ENCODE measurements at places on chromosomes 12 and 14.

DNA sequence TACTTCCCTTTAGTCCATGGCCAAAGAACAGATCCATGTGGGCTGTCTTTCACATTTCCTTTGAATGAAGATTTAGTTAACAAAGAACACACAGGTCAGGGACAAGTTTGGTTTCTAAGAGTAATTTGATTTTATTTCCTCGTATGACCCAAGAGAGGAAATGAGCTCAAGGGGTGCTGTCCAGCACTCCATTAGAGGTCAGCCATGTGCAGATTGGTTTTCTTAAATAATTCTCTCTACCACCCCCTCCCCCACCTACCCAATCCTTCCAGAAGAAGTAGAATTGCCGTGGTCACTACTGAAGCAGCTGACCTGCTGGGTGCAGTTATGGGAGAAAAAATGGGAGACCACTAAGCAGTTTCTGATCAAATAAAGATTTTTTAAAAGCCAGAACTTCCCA, 13.9 kb upstream of the OAS1 start:
- DNase-seq = no peak

GRCh38 chr14:99408971-99409289, 71.7 kb downstream of the SETD3 start:
- no peak for DNase-seq

DNA sequence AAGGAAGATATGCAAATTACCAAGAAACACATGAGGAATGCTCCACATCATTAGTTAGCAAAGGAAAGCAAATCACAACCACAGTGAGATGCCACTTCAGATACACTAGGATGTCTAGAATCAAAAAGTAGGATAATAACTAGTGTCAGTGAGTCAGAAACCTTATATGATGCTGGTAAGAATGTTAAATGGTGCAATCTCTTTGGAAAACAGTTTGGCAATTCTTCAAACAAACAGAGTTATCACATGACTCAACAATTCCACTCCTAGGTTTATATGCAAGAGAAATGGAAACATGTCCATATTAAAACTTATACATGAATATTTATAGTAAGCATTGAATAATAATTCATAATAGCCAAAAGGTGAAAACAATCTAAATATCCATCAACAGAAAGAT, 220.9 kb downstream of the FOXG1 start:
- no peak for DNase-seq

GRCh38 chr12:122740351-122740750, 9.7 kb upstream of the HCAR1 start:
- no peak for DNase-seq

DNA sequence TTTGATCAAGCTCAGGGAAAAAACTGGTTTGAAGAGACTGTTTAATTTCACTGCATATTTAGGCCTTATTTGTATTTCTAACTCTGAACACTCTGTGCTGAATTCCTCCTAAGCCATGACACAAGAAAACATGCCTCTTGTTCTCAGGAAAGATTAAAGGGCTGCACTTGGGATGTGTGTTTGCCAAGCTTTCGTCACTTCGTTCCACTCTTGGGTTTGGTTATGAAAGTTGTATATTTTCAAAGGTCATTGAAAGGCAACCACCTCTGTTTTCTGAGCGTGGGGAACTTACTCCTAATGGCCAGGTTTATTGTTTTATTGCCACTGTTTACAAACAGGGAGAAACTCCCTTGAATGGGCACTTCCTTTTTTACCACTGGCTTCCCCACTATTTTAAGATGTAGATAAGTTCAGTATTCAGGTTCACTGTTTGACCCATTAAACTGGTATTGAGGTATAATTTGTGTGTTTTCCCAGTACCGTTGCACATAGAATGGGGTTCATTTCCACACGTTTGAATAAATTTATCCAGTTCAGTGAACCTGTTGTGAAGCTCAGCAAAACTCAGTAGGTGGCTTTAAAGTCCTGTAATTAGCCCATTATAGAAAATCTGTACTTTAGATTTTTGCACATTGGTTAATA, 65.3 kb downstream of the NKX2-1 start:
- DNase-seq = no peak

DNA sequence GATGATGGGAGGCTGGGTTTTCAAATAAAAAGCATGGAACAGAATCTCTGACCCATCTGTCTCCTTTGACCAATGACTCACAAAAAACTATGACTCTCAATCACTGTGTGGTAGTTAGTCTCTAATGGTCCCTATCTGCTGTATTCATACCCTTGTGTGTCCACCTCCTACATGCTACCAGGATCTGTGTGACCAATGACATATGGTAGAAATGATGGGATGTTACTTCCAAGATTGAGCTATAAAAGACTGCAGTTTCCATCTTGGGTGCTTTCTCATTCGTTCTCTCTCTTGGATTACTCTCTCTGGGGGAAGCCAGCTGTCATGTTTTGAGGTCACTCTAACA, 144.7 kb upstream of the BTG1 start:
- DNase-seq = no peak

GRCh38 chr12:12079291-12079690, 8.6 kb downstream of the BCL2L14 start:
- no peak for DNase-seq

DNA sequence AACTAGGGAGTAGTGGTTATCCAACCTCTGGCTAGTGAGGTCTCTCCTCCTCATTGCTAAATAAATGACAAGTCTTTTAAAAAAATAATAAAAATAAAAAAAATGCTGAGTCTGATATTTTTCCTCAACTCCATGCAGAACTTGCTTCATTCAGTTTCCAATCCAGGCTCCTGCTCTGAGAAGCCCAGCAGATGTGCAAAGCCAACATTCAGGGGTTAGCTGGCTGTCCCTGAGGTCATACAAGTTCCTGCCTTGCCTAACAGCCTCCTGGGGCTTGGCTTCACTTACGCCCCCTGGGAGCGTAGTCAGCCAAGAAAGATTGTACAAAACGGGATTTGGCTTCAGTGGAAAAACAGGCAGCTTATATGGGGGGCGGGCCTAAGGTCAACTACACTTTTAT, 23.3 kb downstream of the RTRAF start:
- DNase-seq = no peak

DNA sequence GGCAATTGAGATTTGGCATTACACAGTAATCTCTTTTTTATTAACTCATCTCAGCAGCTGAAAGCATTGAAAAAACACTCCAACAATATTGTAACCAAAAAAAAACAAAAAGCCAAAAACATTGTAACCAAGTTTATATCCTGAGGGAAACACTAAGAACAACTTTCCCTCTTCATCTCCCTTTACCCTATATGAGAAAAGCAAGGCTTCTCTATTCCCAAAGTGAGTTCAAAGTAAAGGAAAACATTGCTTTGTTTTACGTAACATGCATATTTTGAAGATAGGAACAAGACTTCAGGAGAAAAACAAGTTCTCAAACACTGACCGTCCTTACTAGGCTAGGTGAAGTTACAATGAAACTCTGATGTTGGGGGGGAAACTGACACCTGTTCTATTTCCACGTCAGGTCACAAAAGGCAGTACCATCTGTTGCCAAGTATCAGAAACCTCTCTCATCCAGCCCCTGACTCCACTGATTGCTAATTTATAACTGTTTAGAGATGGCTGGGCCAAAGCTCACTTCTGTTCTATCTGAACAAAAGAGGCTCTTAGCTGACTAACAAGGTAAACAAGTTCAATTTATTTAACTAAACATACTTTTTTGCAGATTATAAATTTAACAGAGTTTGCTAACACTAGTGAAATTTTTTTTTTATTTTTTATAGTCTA, 67.9 kb upstream of the PLXNC1 start:
- no peak for DNase-seq

GRCh38 chr12:89756585-89757398, 48.2 kb upstream of the ATP2B1 start:
- no peak for DNase-seq

DNA sequence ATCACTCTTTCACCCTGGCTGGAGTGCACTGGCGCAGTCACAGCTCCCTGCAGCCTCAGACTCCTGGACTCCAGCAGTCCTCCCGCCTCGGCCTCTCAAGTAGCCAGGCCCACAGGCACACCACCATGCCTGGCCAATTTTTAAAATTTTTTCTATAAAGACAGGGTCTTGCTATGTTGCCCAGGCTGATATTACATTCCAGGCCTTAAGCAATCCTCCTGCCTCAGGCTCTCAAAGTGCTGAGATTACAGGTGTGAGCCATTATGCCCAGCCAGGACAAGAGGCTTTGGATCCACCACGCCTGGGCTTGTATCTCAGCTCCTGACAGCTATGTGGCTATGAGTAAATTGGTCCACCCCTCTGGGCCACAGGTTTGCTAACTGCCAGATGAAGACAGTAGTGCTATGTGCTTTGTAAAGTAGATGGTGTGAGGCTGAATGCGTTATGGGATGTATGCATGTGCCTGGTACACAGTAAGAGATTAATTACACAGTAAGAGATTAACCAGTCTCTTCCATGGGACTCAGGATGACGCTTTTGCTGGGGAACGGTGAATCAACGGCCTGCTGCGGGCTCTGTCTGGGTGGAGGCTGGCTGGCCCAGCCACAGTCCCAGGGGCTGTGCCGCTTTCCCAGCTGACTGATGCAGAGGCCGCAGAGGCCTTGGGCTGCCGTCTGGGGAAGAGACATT, 53.3 kb upstream of the NCOR2 start:
- DNase-seq = no peak

- no peak for DNase-seq
These were observed 56.8 kb downstream of the SPPL3 start for GRCh38 chr12:120847392-120847791.

DNA sequence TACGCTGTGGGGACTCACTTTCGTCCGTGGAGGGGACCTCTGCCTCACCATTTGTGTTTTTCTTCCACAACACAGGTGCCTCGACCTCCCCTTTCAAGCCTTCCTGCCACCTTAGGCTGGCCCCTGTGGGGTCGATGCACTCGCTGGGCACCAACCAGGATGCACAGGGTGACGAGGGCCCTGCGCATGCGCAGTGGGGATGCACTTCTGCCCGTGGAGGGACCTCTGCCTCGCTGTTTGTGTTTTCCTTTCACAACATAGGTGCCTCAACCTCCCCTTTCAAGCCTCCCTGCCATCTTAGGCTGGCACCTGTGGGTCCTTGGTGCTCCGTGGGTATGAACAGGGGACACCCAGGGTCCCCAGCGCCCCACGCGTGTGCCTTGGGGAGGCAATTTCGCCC, 356.8 kb downstream of the ALG10 start:
- no peak for DNase-seq

DNA sequence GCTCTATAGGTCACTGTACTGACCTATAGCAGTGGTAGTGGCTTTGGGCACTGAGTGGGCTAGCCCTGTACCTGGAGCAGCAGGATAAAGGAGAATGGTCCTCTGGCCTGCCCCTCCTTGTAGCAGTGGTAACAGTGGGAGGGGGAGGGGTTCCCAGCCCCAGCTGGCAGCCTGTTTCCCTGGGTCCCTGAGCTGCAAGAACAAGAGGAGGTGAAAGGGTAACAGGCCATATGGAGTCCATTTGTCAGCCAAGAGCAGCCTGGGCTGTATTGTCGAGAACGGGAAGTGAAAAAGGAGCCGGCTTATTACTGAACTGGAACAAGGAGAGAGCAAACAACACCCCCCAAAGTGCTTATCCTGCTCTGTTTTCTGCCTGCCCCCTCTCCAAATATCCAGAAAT, 73.8 kb upstream of the SRSF5 start:
- no peak for DNase-seq

GRCh38 chr14:75197338-75197737, 20.9 kb upstream of the TMED10 start:
- no peak for DNase-seq

GRCh38 chr14:39957290-39957689, 525.1 kb upstream of the FBXO33 start:
- DNase-seq = no peak

GRCh38 chr12:132140501-132140900, 3.6 kb downstream of the DDX51 start:
- DNase-seq = no peak

GRCh38 chr12:114876968-114877680, 193.1 kb upstream of the TBX3 start:
- no peak for DNase-seq

DNA sequence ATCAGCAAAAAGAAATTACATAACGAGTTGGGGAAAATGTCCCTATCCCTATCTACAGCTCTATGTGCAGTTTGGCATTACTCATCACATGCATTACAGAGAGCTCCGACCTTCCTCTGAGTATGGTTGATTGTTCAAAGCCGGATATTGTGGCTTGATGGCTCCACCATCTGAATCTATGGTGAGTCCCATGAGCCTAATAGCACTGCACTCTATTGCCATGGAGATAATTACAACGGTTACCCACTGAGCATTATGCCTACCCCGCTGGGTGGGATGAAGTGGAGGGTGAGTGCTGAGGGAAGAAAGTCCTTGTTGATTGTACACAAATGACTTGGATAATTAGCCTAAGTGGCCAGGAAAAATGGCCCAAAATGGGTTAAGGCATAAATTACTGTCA, 800.5 kb downstream of the NRXN3 start:
- no peak for DNase-seq

DNA sequence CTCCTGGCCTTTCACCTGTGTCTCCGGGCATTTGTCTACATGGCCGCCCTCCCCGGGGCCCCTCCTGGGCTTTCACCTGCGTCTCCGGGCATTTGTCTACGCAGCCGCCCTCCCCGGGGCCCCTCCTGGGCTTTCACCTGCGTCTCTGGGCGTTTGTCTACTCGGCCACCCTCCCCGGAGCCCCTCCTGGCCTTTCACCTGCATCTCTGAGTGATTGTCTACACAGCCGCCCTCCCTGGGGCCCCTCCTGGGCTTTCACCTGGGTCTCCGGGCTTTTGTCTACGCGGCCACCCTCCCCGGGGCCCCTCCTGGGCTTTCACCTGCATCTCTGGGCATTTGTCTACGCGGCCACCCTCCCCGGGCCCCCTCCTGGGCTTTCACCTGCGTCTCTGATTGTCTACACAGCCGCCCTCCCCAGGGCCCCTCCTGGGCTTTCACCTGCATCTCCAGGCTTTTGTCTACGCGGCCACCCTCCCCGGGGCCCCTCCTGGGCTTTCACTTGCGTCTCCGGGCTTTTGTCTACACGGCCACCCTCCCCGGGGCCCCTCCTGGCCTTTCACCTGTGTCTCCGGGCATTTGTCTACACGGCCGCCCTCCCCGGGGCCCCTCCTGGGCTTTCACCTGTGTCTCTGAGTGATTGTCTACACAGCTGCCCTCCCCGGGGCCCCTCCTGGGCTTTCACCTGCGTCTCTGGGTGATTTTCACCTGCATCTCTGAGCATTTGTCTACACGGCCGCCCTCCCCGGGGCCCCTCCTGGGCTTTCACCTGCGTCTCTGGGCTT, 68.0 kb upstream of the GALNT9 start:
- no peak for DNase-seq

- DNase-seq = no peak
These were observed 17.0 kb downstream of the CLEC14A start for GRCh38 chr14:38238878-38239277.

GRCh38 chr12:57131896-57132744, 3.8 kb downstream of the LRP1 start:
- DNase-seq = no peak

- no peak for DNase-seq
These were observed 767 bp upstream of the CRY1 start for GRCh38 chr12:107094183-107094448.

GRCh38 chr12:34142430-34142829, 120.1 kb downstream of the ALG10 start:
- no peak for DNase-seq

- DNase-seq = peak; percentile 14
These were observed 4.8 kb downstream of the MYH7 start for GRCh38 chr14:23430723-23431085.

- DNase-seq = no peak
These were observed 6.0 kb downstream of the EXOC3L4 start for GRCh38 chr14:103100281-103101121.

GRCh38 chr12:1147821-1148220, 156.8 kb downstream of the ERC1 start:
- no peak for DNase-seq
